ENCODE measurements at places on chromosomes 1 and 21.

- no peak for DNase-seq
Observed at GRCh38 chr1:47703156-47703825, 265.4 kb downstream of the FOXD2 start.

- DNase-seq = no peak
Observed at GRCh38 chr1:181033128-181033798, 520 bp upstream of the MR1 start.

DNA sequence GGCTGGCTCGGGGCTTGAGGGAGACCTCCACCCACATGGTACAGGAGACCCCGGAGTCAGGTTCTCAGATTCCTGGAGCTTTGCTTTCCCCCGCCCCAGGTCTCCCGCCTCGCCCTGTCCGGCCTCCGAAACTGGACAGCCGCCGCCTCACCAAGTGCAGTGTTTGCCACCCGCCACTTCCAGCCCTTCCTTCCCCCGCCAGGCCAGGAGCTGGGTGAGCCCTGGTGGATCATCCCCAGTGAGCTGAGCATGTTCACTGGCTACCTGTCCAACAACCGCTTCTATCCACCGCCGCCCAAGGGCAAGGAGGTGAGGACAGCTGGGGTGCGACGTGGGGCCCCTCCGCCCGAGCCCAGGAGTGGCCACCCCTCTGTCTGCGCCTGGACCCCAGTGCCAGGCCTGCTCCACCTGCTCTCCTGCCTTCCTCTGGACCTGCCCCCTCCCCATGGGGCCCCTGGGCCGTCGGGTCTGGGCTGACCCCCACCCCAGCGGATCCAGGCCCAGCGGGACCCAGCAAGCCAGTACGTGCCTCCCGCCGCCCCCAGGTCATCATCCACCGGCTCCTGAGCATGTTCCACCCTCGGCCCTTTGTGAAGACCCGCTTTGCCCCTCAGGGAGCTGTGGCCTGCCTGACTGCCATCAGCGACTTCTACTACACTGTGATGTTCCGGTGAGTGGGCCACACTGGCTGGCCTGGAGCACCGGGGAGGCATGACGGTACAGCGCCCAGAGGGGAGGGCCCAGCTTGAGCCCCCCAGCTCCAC, 8.7 kb downstream of the SELENON start:
- DNase-seq = no peak

GRCh38 chr21:25689226-25689625, 45.5 kb downstream of the ATP5PF start:
- DNase-seq = no peak

DNA sequence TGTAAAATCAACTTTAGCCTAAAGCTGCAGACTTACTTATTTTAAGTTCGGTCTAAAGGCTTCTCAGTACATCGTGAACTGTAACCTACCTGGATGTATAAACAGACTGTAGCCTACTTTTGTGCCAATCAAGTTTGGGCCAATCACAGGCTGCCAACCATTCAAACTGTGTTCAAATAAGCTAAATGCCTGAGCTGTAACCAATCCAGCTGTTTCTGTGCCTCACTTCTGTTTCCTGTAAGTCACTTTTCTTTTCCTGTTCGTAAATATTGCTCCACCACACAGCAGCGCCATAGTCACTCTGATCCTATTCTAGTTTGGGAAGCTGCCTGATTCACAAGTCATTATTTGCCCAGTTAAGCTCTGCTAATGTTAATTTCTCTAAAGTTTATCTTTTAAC, 37.5 kb upstream of the SLAMF9 start:
- DNase-seq = no peak

- no peak for DNase-seq
Observed at GRCh38 chr21:39153373-39153772, 29.9 kb downstream of the PSMG1 start.

DNA sequence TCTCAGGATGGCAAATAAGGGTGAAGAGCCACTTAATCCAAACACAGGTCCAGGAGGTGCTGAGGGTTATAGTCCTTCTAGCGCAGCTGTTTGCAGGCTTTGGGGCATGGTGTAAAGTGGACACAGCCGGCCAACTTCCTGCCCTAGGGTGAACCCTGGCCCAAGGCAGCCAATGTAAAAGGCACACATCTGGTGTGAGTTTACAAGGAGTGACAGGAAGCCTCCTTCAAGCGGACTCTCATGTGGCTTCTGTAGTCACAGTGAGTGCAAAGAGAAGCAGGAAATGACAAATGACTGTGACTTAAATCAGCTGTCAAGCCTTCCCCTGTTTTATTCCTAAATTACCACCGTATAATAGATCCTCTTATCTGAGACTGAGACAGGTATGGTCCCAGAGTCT, 213.0 kb downstream of the CRB1 start:
- no peak for DNase-seq

DNA sequence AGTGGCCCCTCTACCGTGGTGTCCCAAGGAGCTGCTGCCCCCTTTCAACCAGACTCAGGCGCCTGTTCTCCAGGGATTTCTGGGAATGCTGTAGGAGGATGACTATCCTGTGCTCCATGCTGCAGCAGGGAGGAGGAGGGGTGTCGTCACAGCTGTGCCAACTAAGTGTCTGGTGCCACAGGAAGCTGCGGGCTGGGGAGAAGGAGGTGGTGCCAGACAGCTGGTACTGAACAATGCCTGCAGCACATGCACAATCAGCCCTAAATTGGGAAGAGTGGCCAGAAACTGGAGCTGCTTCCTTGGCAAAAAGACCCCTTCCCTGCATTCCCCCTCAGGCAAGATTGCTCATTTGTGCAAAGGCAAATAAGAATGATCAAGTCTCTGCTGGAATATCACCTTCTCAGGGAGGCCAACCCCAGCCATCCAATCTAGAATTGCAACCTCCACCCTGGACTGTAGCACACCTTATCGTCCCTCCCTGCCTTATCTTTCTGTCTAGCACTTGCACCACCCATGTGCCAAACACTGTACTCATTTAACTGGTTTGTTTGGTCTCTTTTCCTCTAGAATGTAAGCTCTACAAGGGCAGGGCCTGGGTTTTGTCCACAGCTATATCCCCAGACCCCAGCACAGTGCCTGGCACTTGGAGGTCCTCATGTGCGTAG, 33.3 kb downstream of the LAMB3 start:
- no peak for DNase-seq

- peak; percentile 67 for DNase-seq
Observed at GRCh38 chr1:64505232-64505943, 35.5 kb downstream of the CACHD1 start.

- DNase-seq = no peak
Observed at GRCh38 chr1:248815407-248816034, 10.2 kb downstream of the SH3BP5L start.

- no peak for DNase-seq
Observed at GRCh38 chr1:19981507-19982312, 2.3 kb upstream of the PLA2G2A start.

- no peak for DNase-seq
Observed at GRCh38 chr1:245671966-245672767, 517.4 kb downstream of the KIF26B start.

GRCh38 chr21:36551731-36552433, 72.0 kb upstream of the CLDN14 start:
- DNase-seq = no peak

DNA sequence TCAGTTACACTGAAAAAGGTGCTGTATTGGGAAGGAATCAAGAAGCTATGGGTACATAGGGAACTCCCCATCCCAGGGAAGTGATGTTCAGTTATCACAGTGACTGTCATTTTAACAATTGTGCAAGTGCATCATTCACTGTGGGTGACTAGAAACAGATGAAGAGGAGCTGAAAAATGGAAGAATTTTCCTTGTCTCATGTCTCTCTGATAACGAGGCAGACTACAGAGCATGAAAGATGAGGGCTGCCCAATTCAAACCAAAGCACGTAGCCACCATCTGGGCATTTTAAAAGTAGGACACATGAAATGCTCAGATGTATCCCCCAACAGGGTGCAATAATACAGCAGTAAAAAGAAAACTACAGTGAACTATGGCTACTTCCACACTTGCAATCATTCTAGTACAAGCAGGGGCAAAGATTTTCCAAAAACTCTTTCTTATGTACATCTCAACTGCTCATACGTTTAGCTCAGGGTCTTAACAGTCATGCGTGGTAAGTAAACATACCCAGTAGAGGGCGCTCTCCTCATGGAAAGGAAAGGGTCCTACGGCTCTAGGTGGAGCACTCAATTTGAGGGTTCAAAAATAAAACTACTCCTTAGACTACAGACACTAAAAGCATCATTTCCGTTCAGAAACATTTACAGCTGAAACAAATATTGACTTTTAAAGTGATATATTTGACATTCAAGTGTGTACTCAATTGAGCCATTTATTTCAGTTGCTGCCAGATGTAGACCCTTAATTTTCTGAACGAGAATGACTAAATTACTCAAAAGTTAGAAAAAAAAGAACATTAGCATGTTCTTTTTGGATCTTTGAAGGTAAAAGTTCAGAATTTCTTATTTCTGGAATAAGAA, 143.2 kb downstream of the KCTD3 start:
- no peak for DNase-seq

- DNase-seq = no peak
Observed at GRCh38 chr1:201214461-201214860, 23.8 kb downstream of the IGFN1 start.

- no peak for DNase-seq
Observed at GRCh38 chr1:203103829-203104495, 18.1 kb upstream of the MYOG start.

DNA sequence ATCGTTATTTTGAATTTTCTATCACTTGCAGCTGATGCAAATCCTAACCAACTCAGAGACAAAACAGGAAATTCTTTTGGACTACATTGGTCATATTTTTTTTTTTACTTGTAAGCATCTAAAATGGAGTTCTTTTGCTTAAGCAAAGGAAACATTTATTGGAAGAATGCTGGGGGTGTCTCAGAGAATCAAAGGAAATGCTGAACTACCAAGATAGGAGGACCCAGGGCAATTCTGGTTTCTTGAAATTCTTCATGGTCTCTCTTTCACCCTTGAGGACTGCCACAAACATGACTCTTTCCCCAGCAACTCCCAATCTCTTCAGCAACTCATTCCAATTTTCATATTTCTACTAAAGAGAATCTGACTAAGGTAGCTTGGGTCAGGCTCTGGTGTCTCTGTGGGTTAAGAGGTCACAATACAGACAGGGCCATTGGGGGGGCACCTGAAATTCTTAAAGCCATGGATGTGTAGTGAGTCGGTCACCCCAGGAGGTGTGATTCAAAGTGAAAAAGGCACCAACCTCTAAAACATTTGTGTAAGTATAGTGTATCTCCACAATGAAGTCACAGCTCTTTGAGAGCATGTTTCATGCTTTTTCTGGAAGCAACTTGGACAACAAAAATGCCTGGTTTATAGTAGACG, 171.1 kb upstream of the FGGY start:
- DNase-seq = no peak

DNA sequence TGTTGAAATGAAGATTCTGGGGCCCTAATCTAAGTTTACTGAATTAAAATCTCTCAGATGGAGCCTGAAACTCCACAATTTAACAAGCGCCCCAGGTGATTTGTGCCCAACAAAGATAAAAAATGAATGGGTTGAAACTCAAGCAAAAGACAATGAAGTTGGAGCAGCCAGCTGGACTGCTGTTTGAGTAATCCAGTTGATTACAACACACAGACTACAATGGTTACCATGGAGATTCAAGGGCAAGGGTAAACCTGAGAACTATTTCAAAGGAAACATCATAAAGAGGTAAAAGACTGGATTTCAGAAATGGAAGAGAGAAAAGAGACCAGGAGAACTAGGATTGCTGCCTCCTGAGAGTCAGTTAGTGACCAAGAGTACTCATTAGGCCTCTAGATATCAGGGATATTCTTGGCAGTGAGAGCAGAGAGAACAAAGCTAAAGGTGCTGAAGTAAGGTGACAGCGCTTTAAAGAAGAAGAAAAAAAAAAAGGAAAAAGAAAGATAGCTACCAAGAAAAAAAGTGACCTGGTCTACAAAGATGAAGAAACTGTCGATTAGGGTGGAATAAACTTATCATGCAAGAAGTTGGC, 44.5 kb downstream of the LRRC53 start:
- no peak for DNase-seq

- no peak for DNase-seq
Observed at GRCh38 chr21:34938089-34938764, 110.9 kb downstream of the RUNX1 start.

- DNase-seq = no peak
Observed at GRCh38 chr1:70961374-70961975, 86.1 kb downstream of the PTGER3 start.

GRCh38 chr1:77103486-77103885, 115.7 kb downstream of the PIGK start:
- no peak for DNase-seq

DNA sequence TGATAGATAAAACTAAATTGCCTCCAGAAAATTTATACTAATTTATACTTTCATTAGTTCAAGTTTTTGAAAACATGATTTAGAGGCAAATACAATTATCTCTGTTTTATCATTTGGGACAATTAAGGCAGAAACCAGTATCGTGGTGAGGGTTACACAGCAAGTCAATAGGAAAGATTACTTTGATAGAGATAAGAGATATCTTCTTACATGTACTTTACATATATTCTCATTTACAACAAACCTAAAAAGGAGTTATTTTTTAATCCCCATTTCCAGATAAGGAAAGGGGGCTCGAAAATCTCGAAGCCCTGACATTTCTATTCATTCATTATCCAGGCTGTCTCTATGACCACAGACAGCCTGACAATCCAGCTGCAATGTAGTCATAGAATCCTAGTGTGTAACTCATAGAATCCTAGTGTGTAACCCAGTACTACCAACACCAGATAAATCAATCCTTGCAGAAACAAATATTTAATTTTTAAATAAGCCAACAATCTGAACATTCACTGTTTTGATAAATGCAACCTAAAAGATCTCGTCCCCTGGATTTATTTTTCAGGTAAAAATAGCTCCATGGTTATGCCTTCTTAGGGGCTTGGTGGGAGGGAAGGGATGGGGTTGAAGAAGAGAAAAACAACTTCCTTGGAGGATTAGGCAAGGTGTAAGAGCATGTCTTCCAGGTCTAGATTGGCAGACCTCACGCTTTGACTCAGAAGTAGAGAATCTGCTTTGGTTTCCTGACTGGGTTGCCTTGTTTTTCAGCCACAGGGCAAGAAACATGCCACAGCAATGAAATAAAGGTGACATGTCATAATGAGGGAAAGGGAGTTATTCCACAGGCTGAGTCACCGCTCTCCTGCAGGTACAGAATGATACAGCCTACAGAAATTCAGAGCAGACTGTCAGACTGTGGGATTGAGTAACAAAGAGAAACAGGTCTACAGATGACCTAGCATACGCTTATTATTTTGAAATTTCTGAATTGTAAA, 45.6 kb downstream of the IRF2BP2 start:
- DNase-seq = peak; percentile 8

Measured in left forelimb (tissue), 1 donor.